ENCODE measurements at places on chromosomes 6 and 20.

- no peak for DNase-seq
These were observed 52.9 kb upstream of the UFL1 start for GRCh38 chr6:96468681-96469224.

- DNase-seq: no peak
These were observed 636.0 kb downstream of the BCKDHB start for GRCh38 chr6:80742481-80742880.

- DNase-seq: no peak
These were observed 13.1 kb downstream of the RNF8 start for GRCh38 chr6:37366910-37367309.

DNA sequence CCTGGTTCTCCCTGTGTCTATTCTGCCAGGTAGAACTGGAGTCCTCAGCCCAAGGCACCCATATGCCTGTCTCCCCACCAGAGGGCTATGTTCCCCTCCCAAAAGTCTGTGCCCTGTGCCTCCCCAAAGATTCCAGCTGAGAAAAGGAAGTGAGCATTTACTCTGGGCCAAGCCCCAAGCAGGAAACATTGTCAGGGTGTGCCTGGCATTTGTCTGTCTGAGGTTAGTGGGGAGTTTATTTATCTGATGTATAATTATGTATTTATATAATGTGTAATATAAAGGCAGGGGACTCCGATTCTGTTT, 5.6 kb downstream of the GDF5 start:
- DNase-seq: no peak

DNA sequence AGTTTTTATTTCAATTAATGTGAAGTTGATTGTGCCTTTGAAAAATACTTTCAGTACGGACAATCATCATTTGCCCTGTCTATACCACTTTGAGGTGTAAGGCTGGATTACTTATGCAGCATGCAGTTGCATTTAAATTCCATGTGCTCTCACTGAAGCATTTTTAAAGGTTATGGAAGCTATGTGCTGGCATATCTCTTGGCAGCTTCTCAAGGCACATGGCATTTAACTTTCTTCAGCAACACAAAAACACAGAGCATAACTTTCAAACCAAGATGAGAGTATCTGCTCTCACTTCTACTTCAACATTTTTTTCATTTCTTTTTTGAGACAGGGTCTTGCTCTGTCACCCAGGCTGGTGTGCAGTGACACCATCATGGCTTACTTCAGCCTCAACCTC, 360.6 kb upstream of the RUNX2 start:
- DNase-seq: no peak

DNA sequence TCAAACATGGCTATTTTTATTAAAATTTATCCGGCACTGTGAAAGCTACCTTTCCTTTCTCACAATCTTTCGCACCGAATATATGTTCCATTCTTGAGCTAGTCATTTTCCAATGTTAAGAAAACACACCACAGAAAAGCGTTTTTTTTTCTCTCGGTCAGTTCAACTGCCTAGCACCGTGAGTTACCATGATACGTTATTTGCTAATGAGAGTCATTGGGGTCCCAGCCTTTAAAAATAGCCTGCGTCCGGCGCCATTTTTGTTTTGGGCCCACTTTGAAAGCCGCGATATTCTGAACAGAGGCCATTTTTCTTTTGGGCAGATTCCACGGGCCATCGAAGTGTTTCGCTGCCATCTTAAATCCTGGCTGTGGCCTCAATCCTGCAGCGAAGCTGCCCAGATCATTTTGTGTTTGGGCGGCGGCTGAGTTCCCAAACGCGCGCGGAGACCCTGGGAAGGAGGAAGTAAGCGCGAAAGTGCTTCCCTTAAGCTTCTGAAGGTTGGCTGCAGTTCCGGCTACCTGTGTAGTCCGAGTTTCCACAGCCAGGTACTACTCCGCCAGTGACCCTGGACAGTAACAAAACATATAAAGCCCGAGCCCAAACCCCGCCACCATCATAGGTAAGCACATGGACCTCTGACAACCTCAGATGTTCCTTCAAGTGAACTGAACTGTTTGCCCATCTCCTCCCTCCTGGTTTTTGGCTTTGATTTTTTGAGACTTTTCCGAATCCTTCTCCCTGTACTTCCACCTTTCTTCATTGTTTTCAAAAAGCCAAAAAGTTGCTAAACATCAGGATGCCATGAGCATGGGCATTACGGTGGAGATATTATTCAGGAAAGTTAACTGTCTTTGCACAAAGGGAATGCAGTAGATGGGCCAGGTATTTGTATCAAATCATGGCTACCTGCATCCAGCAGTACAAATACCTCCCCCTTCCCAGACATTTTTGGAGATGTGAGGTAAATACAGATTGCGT, at the start of gene SLX4IP:
SLX4IP (plus strand) TSS at position 474 of the 981 bp plus-strand sequence. CDS start 22,900 bp downstream, outside the sequence.
- peak; percentile 63 for DNase-seq

GRCh38 chr6:15642276-15642675, 20.6 kb downstream of the DTNBP1 start:
- DNase-seq: no peak

- no peak for DNase-seq
These were observed 32.9 kb downstream of the ZBTB2 start for GRCh38 chr6:151358475-151358874.

DNA sequence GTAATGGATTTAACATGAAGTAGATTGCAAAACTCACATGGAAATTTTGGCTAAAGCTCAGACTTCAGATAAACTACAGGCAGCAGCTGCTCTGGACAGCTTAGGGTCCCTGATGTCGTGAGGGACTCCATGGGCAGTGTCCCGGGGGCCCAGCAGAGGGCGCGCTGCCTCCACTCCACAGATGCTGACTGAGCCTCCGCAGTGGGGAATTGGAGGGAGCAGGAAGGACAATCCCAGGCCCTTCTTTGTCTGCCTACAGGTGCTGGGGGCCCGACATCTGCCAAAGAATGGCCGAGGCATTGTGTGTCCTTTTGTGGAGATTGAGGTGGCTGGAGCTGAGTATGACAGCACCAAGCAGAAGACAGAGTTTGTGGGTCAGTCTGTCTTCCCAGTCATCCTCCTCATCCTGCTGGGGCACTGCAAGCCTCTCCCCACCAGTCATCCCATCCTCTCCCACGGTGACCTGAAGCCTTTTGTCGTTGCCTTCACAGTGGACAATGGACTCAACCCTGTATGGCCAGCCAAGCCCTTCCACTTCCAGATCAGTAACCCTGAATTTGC, 35.9 kb downstream of the PLCG1 start:
- DNase-seq: peak; percentile 90

GRCh38 chr20:56626367-56627121, 2.6 kb upstream of the TFAP2C start:
- DNase-seq: no peak

- no peak for DNase-seq
These were observed 39.6 kb upstream of the AFDN start for GRCh38 chr6:167786853-167787675.

DNA sequence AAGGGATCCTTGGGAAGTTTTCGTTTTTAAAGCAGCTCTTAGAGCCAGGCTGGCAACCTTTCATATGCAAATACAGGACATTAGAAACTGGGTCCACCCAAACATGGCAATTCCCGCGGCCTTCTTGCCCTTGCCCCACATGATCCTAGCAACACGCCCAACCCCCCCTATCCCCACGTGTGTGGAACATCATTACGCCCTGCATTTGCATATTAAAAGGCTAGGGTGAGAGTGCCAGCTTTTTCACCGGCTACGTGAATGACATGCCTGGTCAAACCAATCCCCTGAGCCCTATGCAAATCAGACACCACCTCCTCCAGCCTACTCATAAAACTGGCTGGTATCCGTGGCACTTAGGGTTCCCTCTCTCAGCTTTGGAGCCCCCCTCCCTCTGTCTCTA, 88.1 kb downstream of the TNFRSF21 start:
- no peak for DNase-seq

DNA sequence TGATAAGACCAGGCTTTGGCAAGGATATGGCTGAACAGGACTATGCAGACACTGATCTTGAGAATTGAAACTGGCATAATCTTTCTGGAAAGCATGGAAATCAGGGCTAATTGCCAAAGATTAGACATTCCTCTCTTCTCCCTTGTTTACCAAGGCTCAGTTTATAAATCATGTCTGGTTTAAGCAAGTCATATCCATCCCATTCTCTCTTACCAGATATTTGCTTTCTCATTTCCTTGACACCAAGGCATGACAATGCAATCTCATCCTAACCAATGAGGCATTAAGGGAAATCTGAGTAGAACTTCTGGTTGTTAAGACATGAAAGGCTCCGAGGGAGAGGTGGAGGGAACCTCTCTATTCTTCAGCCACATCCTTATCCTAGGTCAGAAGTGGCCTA, 110.3 kb upstream of the CEP85L start:
- no peak for DNase-seq

DNA sequence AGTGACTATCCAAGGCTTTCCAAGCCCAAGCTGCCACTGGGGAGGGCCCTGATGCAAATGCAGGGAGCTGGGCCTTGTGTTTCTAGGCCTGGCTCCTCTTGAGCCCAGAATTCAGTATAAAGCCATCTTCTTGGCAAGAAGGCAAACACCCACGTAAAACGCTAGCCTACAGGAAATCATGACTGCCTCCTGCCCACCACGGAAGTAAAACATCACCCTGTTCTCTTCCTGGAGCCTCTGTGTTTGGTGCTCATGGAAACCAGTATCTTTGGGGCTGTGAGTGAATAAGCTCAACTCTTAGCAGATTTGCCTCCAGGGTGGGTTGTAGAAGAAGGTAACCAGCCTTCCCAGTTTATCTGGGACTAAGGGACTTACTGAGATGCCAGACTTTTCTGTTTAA, 271.0 kb downstream of the ZNF217 start:
- no peak for DNase-seq

DNA sequence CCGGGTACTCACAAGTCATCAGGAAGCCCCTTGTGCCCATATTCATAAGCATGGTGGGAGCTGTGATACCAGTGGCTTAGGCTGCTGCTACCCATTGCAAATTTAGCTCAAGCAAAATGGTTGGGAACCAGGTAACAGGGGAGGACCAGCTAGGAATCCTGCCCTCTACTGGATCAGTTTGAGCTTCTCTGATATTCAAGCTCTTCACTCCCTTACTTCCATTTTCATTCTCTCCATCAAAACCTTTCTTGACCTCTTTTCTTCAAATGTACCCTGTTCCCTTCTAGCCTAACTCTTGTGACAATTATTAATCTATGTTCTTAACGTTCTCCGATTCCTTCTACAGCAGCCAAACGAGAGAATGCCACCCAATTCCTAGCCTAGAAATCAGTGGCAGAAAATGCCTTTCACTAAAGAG, 9.7 kb downstream of the NOL7 start:
- no peak for DNase-seq

GRCh38 chr6:72551470-72551869, 70.4 kb upstream of the KCNQ5 start:
- no peak for DNase-seq

GRCh38 chr6:148392671-148393070, 50.0 kb downstream of the SASH1 start:
- no peak for DNase-seq

GRCh38 chr6:30327232-30327746, 562 bp downstream of the TRIM39 start:
- no peak for DNase-seq

DNA sequence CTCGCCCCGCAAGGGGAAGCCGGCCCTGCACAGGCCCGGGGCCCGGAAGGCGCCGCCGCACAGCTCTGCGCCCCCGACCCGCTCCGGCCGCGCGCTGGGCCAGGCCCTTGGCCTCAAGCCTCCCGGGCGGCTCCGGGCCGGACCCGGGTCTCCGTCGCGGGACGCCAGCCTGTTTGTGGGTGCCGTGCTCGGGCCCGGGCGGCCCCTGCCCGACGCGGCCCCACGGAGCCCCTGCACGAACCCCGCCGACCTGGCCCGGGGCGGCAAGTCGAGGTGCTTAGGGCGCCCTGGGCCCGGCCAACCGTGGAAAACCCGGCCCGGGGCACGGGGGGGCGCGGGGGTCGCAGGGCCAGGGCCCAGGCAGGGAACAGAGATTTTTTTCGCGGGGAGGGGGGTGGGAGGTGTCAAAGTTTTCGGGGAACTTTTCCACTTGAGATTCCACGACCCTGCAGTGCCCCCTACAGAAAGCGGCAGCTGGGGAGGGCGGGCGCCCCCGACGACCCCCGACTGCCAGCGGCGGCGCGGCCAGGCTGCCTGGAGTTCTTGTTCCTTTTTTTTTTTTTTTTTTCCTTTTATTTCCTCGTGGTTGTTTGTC, 805 bp upstream of the STX16 start:
- DNase-seq: peak; percentile 66

GRCh38 chr20:41956338-41957074, 338.3 kb upstream of the CHD6 start:
- no peak for DNase-seq

All from HuH-7.5 (cell line).